Endothelial cell (in vitro differentiated cells): ENCODE measurements at places on chromosomes 7 and 10.

GRCh38 chr7:34823650-34824258 is 165.7 kb downstream of the NPSR1 start:
- peak; percentile 70 for DNase-seq

GRCh38 chr7:79090543-79090942 is 362.9 kb downstream of the MAGI2 start:
- no peak for DNase-seq

- DNase-seq: no peak
These were observed 315.0 kb downstream of the CRPPA start for GRCh38 chr7:16106300-16106699.

DNA sequence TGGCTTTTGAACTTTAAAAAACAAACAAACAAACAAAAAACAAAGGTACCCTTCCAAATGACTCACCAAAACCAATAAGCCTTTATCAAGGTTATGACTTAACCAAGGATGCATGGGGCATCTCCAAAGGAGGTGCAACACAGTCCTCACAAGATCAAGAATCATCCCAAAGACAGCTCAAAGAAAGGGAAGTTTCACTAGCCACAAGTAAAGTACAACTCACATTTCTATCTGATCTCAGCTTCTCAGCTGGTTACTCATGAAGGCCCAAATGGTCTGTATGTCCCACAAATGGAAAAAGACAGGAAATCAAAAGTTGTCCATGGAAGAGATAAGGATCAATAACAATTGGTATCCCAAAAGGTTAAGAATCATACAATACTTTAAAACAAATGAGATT is 6.0 kb upstream of the MKLN1 start:
- DNase-seq: no peak

DNA sequence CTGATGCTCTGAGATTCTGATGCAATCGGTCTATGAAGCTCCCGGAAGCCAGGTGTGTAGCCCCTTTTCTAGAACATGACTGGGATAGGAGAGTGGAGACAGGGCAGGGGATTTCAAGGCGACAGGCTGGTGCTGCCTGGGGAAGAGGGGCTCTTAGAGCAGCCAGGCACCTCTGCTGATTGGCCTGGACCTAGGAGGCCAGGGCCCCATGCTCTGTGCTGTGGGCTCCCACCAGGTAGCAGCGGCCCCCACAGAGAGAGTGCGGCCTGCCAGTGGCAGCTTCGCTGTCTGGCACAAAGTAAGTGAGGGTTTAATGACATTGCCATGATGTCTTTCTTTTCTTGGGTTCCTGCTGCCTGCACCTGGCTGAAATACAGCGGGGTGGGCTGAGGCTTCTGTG is 99.4 kb upstream of the PODXL start:
- DNase-seq: no peak

GRCh38 chr10:116211682-116212081 is 61.3 kb downstream of the GFRA1 start:
- DNase-seq: no peak

GRCh38 chr7:142352543-142352942 is 94.7 kb upstream of the PRSS58 start:
- DNase-seq: no peak

- no peak for DNase-seq
These were observed 38.2 kb upstream of the PFKFB3 start for GRCh38 chr10:6164271-6165095.

- no peak for DNase-seq
These were observed 81.6 kb downstream of the RPS24 start for GRCh38 chr10:78115135-78115853.

GRCh38 chr7:69776611-69777010 is 178.3 kb downstream of the AUTS2 start:
- no peak for DNase-seq

- no peak for DNase-seq
These were observed 27.8 kb downstream of the ABI1 start for GRCh38 chr10:26832960-26833359.

DNA sequence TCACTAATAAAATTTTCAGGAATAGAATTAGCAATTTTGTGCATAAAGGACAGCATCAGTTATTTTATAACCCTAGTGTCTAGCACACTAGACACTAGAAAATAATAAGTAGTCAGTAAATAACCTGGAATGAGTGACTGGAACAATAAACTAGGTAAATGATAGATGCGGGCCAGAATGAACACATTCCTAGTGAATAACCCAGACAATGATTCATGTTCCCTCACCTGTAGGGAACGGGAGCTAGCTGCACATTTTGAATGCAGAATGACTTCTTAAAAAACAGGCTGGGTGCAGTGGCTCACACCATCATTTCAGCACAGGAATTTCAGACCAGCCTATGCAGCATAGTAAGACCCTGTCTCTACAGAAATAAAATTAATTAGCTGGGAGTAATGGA is 3.2 kb upstream of the ATOH7 start:
- no peak for DNase-seq

DNA sequence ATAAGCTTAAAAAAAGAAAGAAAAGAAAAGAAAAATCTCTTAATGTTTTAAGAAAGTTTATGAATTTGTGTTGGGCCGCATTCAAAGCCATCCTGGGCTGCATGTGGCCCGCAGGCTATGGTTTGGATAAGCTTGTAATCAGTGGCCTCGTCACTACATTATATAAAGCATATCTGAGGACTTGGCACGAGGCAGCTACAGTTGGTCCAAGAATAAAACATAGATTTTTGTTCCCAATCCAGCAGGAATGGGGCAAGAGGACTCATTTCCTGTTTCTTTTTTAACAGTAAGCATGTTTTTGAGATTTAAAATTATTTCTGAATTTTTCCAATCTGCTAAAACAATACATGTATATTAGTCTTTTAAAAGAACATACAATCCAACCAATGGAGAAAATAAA is 28.6 kb downstream of the MCM10 start:
- DNase-seq: no peak

DNA sequence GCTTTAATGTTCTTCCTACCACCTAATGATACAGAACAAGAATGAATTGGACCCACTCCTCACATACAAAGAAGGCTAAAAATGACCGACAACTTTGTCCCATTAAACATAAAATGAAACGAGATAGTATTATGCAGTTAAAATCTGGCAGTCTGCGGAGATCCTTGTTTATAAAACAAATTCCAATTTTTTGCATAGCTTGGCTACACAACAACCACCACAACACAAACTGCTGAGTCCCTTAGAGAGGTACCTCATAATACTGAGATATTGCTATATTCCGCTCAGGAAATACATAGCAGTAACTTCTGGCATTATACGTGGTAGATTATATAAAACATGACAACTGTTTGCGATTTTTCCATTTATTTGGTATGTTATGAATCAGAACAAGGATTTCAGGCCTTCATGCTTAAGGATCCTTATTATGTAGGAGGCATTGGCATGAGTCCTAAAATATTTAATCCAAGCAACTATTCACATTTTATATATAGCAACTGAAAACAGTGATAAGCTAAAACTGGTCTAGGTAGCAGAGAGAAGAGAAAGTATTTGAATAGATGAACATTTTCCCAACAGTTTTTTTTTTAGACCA is 96.0 kb downstream of the ANK3 start:
- DNase-seq: no peak

- DNase-seq: no peak
These were observed 37.6 kb downstream of the CPED1 start for GRCh38 chr7:121026159-121026558.

GRCh38 chr7:73448609-73449008 is 15.0 kb downstream of the FZD9 start:
- DNase-seq: no peak

- no peak for DNase-seq
These were observed 154.3 kb downstream of the PPP1R3A start for GRCh38 chr7:113764401-113765035.

DNA sequence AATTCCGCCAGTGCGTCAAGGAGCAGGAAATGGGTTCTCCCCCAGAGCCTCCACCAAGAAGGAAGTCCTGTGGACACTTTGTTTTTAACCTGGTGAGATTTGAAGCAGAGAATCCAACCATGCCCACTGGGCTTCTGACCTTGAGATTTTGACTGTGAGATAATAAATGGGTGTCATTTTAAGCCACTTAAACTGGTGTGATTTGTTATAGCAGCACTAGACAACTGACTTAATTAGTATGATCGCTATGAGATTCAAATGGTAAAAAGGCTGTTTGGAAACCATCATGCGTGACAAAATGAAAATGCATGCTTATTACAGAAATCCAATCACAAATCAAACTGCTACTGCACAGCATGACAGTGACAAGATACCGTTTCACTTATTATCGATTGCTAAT is 98.0 kb downstream of the ADAM12 start:
- DNase-seq: no peak

DNA sequence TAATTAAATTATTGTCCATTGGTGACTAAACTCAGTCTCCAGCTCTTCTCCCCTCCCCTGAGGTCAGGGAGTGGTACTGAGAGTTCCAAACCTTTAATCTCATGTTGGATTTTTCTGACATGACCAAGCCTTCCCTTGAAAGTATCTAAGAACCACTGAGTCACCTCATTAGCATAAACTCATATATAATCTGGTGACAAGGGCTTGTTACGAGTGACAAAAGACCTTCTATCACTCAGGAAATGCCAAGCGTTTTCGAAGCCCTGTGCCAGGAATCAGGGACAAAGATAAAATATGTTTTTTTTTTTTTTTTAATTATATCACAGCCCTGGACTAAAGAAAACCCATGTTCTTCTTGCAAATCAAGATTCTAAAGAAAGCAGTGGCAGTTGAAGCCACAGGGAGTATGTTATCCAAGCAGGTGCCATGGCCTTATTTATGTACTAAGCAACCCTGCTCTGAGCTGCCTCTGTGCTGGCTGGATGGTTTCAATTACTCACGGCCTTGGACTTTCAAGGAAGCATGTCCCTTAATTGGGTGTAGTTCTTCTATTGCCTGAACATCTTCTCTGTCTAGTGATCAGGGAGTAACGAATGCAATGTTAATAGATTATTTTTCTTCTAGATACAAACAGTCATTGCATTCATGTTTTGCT is 169.0 kb upstream of the PRKCQ start:
- DNase-seq: no peak

GRCh38 chr10:17548162-17548561 is 69.0 kb downstream of the HACD1 start:
- no peak for DNase-seq

- DNase-seq: no peak
These were observed 125.8 kb downstream of the BMPER start for GRCh38 chr7:34031156-34031555.

DNA sequence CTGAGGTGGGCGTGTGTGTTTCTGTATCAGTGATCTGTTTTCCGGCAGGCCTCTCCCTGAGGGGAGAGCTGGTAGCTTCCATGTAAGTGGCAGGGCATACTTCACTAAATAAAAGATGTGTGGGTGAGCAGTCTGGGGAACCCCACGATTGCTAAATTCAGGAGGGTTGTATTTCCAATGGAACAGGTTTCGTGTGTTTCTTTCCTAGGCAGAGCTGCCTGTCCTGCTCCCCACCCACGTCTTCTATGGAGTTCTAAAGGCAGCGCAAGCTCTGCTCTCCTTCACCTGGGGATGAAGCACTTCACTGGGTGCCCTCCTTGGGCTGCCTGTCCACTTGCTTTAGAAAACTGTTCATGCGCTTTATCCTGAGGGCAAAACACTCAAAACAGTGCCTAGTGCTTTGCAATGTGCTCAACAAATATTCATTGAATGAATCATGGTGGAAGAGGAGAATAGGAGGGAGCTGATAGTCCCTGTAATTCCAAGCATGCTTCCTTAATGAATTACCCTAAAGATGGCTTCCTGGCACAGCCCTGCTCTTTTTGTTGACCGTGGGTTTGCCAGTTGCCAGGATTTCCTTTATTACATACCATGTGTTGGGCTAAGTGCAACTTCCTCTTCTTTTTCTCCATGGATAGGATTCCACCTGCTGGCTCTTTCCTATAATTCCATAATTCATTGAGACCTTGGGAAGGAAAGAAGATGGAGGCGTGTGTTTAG is 50.6 kb upstream of the SRPK2 start:
- no peak for DNase-seq

GRCh38 chr7:19916046-19916445 is 142.6 kb upstream of the TMEM196 start:
- DNase-seq: no peak

- DNase-seq: no peak
These were observed 2.7 kb upstream of the SUV39H2 start for GRCh38 chr10:14875941-14876340.

GRCh38 chr10:11579885-11580284 is 31.6 kb downstream of the USP6NL start:
- no peak for DNase-seq

- DNase-seq: no peak
These were observed 58.3 kb downstream of the SEMA3C start for GRCh38 chr7:80860554-80860953.

DNA sequence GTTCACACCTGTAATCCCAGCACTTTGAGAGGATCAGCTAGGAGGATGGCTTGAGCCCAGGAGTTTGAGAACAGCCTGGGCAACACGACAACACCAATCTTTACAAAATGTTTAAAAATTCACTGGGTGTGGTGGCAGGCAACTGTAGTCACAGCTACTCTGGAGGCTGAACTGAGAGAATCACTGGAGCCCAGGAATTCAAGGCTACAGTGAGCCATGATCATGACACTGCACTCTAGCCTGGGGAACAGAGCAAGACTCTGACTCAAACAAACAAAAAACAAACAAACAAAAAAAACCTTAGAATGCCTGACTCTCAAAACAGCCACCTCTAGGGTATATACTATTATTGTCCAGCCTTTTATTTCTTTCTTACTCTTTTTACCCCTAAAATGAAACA is 56.5 kb upstream of the PAPSS2 start:
- DNase-seq: no peak

DNA sequence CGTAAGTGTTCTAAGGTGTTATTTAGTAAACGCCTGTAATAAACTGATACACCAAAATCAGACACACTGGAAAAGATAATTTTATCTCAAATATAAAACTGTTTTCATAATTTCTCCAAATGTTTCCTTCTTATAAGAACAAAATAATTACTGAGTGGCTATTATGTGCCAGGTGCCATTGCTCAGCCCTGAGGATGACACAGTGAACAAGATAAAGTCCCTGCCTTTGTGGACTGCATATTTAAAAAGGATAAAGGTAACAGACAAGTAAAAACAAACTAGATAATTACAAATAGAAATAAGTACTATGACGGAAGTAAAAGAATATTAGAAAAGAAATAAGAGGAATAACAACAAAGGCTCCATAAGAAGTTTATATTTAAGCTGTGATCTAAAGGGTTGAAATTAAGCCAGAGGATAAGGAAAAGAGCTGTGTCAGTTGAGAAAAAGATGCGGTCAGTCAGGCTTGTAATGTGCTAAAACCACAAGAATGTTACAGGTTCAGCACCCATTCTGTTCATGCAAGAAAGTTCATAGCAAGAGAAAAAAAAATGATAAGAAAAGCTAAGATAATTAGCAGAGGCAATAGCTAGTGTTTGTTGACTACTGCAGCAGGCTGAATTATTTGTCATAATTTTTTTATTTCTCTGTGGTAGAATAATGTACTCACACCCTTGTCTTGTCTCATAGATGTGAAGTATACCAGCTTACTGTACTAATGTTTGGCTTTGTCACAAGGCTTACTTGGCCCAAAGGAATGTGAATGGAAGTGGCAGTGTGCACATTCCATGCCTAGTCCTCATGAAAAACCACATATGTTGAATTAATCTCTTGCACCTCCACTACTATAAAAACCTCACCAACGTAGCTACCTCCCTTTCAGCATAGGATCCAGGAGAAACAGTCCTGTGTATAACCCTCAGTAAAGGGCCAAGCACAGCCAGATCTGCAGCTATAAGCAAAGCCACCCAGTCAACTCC is 75.1 kb downstream of the CRPPA start:
- no peak for DNase-seq
